Ascending aorta (tissue), 2 donors: ENCODE measurements at places on chromosomes 3 and 15.

DNA sequence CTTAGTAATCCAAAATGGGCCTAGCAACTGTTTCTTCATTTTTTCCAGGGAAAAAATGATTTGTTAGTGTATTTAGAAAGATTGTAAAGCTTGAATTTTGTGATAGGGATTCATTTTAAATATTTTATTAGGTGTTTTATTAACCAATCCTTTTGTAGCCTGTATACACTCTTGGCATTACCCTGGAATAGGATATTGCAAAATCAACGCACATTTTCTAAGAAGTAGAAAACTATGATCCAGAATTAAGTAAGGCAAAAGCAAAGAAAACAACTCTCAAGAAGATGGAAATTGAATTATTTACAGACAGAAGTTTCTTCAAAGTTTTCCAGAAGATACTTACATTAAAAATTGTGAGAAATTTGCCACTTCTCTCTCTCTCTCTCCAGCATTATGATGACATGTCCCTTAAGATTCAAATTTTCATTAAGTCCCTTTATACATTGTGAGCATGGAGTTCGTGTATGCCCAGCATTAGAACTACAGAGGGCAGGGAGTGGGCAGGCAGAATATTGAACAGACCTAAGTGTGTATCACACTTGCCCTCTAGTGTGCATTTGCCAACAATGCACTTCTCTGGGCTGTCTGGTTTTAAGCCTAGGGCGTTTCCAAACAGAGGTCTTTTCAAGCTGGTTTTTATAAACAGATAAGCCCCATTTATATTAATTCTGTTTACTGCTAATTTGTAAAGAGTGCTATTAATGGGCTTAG lies 28.5 kb upstream of the CMSS1 start:
- H3K36me3 ChIP-seq: peaks cover 17% of the 10 kb centered on the region
- no peaks in the 10 kb centered on the region for H3K4me1 ChIP-seq
- H3K4me3 ChIP-seq: no peak overlapping the region
- no peaks in the 10 kb centered on the region for H3K27me3 ChIP-seq
- no peak overlapping the region for H3K27ac ChIP-seq
- peak; percentile 68 for DNase-seq

DNA sequence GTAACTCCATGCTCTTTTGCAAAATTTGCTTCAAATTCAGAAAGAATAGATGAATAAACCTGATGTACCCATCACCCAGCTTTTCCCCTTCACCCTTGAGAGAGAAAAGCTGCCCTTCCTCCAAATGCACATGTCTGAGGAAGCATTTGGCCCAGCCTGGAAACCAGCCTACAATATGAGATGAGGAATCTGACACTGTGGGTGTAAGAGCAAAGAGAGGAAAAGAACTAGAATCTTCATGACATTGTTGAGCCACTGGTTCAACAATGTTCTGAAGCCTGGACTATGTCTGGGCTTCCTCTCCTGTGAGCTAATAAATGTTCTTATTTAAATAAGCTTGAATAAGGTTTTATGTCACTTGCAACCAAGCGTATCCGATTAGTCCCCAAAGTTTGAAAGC lies 18.7 kb upstream of the DCBLD2 start:
- H3K4me3 ChIP-seq: no peak overlapping the region
- no peaks in the 10 kb centered on the region for H3K4me1 ChIP-seq
- no peak for DNase-seq
- H3K36me3 ChIP-seq: no peaks in the 10 kb centered on the region
- H3K27ac ChIP-seq: no peak overlapping the region
- no peaks in the 10 kb centered on the region for H3K27me3 ChIP-seq

- no peak for DNase-seq
- H3K4me1 ChIP-seq: no peaks in the 10 kb centered on the region
Observed at GRCh38 chr3:161560008-161560637, 63.5 kb downstream of the OTOL1 start.

- H3K27ac ChIP-seq: no peak overlapping the region
- DNase-seq: no peak
- no peak overlapping the region for H3K4me3 ChIP-seq
- no peaks in the 10 kb centered on the region for H3K27me3 ChIP-seq
- H3K4me1 ChIP-seq: peaks cover 6% of the 10 kb centered on the region
- H3K36me3 ChIP-seq: no peaks in the 10 kb centered on the region
Observed at GRCh38 chr3:29465836-29466235, 185.0 kb downstream of the RBMS3 start.

- no peak overlapping the region for H3K27ac ChIP-seq
- DNase-seq: no peak
- no peaks in the 10 kb centered on the region for H3K27me3 ChIP-seq
- no peaks in the 10 kb centered on the region for H3K4me1 ChIP-seq
- no peak overlapping the region for H3K4me3 ChIP-seq
Observed at GRCh38 chr3:117754841-117755240, 1045.3 kb downstream of the TUSC7 start.

DNA sequence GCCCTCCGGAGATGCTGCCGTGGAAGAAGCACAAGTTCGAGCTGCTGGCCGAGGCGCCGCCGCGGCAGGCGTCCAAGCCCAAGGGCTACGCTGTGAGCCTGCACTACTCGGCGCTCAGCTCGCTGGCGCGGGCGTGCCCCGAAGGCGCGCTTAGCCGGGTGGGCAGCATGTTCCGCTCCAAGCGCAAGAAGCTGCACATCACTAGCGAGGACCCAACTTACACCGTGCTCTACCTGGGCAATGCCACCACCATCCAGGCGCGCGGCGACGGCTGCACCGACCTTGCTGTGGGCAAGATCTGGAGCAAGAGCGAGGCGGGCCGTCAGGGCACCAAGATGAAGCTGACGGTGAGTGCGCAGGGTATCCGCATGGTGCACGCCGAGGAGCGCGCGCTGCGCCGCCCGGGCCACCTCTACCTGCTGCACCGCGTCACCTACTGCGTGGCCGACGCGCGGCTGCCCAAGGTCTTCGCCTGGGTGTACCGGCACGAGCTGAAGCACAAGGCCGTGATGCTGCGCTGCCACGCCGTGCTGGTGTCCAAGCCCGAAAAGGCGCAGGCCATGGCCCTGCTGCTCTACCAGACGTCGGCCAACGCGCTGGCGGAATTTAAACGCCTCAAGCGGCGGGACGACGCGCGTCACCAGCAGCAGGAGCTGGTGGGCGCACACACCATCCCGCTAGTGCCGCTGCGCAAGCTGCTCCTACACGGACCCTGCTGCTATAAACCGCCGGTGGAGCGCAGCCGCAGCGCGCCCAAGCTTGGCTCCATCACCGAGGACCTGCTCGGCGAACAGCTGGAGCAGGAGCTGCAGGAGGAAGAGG lies 1.3 kb downstream of the FAM43A start:
- H3K27me3 ChIP-seq: no peaks in the 10 kb centered on the region
- no peaks in the 10 kb centered on the region for H3K36me3 ChIP-seq
- H3K27ac ChIP-seq: peak overlapping the region; percentile 74
- peak overlapping the region; percentile 56 for H3K4me3 ChIP-seq
- DNase-seq: no peak
- H3K4me1 ChIP-seq: peaks cover 19% of the 10 kb centered on the region

DNA sequence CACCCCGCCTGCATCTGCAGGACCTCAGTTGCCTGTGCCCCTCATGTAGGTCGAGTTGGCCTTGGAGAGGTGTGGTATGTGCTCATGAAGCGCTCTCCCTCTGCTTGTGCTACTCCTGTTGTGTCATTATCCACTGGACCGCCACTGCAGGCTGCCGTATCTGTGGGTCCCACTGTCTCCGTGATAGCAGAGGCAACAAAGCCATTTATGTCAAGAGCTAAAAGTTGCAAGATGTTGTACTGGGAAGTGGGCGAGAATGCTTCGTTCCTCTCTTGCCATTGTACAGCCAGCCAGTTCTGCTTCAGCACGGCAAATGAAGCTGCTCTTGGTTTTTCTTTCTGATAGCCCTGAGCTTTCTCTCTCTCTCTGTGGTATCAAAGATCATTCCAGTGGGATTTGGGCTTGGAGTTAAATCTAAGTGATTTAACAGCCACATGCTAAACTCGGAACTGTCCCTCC lies 89.0 kb downstream of the TMEM212 start:
- H3K27me3 ChIP-seq: no peaks in the 10 kb centered on the region
- no peaks in the 10 kb centered on the region for H3K36me3 ChIP-seq
- no peak for DNase-seq
- H3K4me1 ChIP-seq: no peaks in the 10 kb centered on the region
